ENCODE measurements at places on chromosomes 6 and 20. TPM values are rescaled to one million over a fixed set of nuclear protein-coding genes. Genes with fewer than 3 reads are reported as not detected.
A peak's percentile ranks its signal among the peaks of the same experiment; 100 is the strongest.

KCNK17 gene
- total RNA-seq: not detected

- peak overlapping the region; percentile 55 for H3K27ac ChIP-seq
- no peak overlapping the region for H3K4me3 ChIP-seq
- DNase-seq: peak; percentile 84
- H3K4me1 ChIP-seq: peaks cover 18% of the 10 kb centered on the region
- no peaks in the 10 kb centered on the region for H3K36me3 ChIP-seq
Measured at GRCh38 chr6:125868252-125868651, 77.5 kb downstream of the NCOA7 start.

- no peaks in the 10 kb centered on the region for H3K4me1 ChIP-seq
- no peak overlapping the region for H3K4me3 ChIP-seq
- H3K36me3 ChIP-seq: peaks cover 44% of the 10 kb centered on the region
- H3K27ac ChIP-seq: no peak overlapping the region
Measured at GRCh38 chr6:111410371-111410770, 72.6 kb downstream of the REV3L start.

DNA sequence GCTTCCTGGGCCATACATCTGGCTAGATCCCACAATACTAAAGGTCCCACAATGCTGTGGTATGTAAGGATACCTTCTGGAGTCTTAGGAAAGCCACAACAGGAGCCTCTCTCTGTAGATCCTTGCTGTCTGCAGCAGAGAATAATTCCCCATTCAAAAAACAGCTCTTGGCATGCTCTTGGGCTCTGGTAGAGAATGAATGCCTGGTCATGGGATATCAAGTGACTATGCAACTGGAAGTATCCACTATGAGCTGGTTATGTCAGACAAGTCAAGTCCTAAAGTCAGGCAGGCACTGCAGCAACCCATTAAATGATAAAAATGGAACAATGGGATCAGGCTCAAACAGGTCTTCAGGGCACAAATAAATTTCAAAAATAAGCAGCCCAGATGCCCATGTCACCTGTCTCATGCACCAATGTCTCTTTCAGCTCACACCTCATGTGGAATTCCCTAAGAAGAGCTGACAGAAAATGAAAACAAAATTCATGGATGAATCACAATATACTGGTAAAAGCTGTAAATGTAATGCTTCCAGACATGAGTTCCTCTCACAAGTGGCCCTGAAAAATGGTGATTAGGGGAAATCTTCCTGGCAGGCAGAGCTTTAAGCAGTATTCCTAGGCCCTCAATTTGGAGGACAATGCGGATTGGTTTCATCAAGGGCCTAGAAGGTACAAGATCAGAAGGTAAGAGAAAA, 4.3 kb downstream of the AK9 start:
- no peak overlapping the region for H3K4me3 ChIP-seq
- H3K36me3 ChIP-seq: no peaks in the 10 kb centered on the region
- H3K4me1 ChIP-seq: peaks cover 18% of the 10 kb centered on the region
- H3K27ac ChIP-seq: peak overlapping the region; percentile 85

DNA sequence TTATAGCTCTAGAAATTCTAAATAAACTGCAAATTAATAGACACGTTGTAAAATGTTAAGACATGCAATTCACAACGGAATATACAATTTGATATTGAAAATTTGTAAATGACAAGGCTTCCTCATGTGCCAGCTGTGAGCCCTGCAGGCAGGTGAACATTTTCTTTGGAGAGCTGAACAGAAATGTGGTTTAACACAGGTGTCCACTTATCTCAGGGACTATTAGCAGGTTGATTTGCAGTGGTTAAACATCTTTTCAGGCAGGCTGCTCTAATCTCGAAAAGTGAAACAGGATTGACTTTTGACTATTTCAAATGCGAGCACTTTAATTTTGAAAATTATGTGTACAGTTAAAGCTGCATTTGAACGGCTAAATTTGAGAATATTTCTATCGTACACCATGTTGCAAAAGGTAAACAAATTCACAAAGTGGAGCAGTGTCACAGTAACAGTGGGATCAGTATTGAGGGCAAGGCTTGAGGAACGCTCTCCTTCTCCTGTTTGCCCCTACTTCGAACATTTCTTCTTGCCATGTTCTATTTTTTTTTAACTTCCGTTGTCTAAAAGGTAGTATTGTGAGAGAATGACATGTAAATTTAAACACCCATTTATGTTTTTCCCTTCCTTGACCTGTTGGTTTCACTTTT, 210.8 kb downstream of the CDKAL1 start:
- no peaks in the 10 kb centered on the region for H3K4me1 ChIP-seq

DNA sequence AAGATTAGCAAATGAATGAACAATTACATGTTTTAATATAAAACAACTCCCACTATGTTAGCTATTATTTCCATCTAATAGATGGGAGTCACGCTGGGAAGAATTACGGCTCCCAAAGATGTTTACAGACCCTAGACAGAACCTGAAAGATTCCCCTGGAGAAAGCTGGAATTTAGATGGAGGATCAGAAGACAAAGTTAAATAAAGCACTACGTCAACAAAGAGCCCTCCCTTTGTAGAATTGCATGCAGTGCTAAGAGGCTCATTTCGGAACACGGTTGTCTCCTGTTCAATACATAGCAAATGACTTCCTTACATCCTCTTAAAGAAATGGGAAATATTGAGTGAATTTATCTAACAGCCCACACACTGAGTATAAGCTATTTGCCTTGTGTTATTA, 328.3 kb downstream of the CBLN4 start:
- H3K4me1 ChIP-seq: no peaks in the 10 kb centered on the region
- H3K27ac ChIP-seq: no peak overlapping the region
- H3K4me3 ChIP-seq: no peak overlapping the region
- H3K27me3 ChIP-seq: no peaks in the 10 kb centered on the region
- no peaks in the 10 kb centered on the region for H3K36me3 ChIP-seq

DNA sequence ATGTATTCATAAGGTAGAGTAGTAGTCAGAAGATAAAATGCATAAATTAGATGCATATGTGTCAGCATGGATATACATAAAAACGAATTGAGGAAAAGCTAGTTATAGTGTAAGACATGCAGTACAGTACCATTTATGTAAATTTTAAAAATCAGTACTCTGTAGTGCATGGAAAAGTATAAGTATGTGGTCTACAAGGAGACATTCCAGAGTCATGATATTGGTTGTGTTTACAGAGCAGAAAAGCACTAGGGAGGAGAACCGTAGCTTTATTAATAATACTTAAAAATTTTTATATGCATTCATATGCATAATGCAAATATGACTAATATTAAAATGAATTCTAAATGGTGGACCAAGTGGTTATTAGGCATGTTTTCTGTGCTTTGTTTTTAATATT, 220.0 kb downstream of the ZFAND3 start:
- no peaks in the 10 kb centered on the region for H3K36me3 ChIP-seq
- H3K4me1 ChIP-seq: peaks cover 26% of the 10 kb centered on the region
- no peak overlapping the region for H3K4me3 ChIP-seq
- no peaks in the 10 kb centered on the region for H3K27me3 ChIP-seq
